Endothelial cell (in vitro differentiated cells): ENCODE measurements at places on chromosomes 3 and 15.

DNA sequence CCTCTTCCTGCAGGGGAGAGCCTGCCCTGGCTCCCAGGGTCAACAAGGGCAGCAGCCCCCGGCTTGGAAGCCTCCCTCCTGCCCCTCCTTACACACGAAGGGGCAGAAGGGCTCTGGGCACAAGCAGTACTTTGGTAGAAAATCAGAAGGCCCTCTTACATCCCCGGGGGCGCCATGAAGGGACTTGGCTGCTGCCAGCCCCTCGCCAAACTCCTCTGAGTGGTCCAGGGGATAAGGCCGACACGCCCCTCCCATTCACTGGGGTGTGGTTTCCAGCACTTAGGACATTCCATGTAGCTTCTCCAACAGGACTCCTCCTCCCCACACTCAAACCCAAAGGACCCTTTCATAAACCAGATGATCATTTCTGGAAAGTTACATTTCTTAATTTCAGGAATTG lies 1.2 kb upstream of the ST8SIA2 start:
- DNase-seq = no peak

- no peak for DNase-seq
These were observed 494 bp upstream of the NISCH start for GRCh38 chr3:52454938-52455282.

GRCh38 chr15:74763416-74763815 lies 14.8 kb downstream of the CYP1A2 start:
- DNase-seq = no peak

DNA sequence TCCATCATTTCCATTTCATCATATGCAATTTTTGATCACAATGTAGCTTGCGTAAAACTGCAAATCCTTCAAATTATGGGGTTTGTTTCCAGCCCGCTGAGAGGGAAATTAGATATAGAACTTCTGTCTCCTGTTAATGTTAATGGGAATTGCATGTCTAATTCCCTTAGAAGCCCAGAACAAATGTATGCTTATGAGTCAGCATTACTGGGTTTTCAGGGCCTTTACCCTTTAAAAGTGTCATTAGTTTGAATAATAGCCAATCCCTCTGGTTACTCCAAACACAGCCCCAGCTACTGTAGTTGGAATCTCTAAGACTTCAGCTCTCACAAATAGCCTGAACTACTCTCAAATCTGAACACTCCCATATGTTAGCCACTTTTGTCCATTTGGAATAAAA lies 439.4 kb downstream of the C3orf38 start:
- no peak for DNase-seq

DNA sequence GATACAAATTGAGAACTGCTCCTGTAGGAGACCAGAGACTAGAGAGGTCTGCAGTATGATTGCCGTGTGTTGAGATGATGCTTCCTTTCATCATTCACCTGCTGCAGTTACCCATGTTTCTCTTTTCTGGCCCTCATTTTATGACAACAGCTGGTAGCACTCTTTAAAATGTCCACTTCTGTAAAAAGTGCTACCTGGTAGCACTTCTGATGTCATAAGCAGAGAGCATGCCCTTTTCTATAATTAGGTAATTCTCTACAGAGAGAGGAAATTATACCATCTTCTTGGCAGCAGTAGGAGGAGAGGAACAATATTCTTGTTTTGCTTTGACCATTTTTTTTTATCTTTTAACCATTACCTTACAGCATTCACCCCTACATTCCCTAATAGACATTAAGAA lies 123.8 kb downstream of the PPM1L start:
- no peak for DNase-seq
